ENCODE measurements at places on chromosomes 2 and 18. TPM values are rescaled to one million over a fixed set of nuclear protein-coding genes. Genes with fewer than 3 reads are reported as not detected.

DNA sequence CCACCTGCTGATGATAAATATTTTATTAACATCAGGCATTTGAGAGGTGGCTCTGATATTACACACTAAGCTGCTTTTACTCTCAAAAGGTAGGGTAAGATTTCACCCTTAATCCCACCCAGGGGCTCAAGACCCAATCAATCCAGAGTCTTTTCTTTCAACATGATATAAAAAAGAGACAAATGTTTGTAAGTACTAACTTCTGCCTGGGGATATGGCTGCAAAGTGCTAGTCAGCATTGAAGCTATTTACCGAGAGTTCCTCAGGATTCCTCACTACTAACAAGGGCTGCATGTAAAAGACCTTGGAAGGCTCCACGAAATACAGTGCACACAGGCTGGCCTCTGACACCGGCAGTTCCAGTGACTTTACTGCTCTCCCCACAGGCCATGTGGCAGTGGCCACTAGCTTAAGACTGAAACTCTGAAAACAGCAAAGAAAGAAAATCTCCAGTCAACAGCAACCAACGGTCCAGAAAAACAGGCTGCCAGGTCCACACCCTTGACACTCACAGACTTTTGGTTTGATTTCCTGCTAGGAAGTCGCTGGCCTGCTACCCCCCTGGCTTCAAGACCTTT lies 11.2 kb downstream of the MREG start:
- DNase-seq = no peak
- no peak overlapping the region for H3K4me3 ChIP-seq
- peaks cover 7% of the 10 kb centered on the region for H3K36me3 ChIP-seq
- peaks cover 36% of the 10 kb centered on the region for H3K4me1 ChIP-seq

- H3K4me3 ChIP-seq = no peak overlapping the region
- no peak overlapping the region for H3K27ac ChIP-seq
- peaks cover 3% of the 10 kb centered on the region for H3K36me3 ChIP-seq
- no peak for DNase-seq
- H3K4me1 ChIP-seq = no peaks in the 10 kb centered on the region
- H3K27me3 ChIP-seq = peaks cover 27% of the 10 kb centered on the region
Observed at GRCh38 chr18:51398104-51398503, 200.6 kb upstream of the MEX3C start.

Gene GCG
- total RNA-seq = not detected

Gene NEMP2
- total RNA-seq = 12.7 TPM

Gene KCNE4
- total RNA-seq = not detected

Gene SNED1
- 42.0 TPM for total RNA-seq

Gene LHCGR
- total RNA-seq = not detected

Gene RNPEPL1
- total RNA-seq = 130 TPM

Gene WDR12
- total RNA-seq = 13.4 TPM

DNA sequence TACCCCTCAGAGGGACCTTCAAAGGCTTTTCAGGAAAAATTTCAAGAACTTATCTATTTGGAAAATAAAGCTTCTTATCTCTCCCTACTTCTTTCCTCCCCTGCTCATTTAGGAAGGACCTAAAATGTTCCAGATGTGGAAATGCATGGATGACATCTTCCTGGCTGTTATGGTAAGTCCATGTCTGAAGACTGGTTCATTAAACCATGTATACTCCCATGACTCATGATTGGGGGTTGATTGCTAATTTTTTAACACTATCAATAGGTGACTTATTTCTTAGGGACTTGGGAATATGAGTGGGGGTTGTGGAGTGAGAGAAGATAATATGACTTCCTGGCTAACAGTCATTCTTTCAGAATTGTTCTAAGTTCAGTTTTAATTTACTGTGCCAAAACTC lies 104.0 kb upstream of the PARD3B start:
- no peak overlapping the region for H3K27ac ChIP-seq
- H3K36me3 ChIP-seq = no peaks in the 10 kb centered on the region
- no peaks in the 10 kb centered on the region for H3K4me1 ChIP-seq

DNA sequence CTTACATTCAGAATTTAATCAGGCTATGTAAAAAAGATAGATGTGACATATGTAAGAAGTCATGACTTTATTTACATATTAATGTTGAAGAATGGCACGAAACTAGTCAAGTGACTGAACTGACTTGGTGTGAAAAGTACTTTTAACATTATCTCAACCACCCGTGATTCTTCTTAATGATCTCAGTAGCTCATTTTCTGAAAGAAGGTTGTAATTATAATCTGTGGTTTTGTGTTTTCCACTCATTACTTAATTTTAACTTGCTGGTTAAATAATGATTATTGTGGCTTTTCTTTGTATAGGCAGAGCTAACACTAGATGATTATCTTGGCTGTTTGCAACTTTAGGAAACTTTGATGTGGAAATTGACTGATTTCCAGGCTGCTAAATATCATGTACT lies 18.5 kb downstream of the KCNJ13 start:
- peaks cover 2% of the 10 kb centered on the region for H3K36me3 ChIP-seq
- no peaks in the 10 kb centered on the region for H3K27me3 ChIP-seq
- H3K27ac ChIP-seq = peak overlapping the region; percentile 89
- H3K4me3 ChIP-seq = no peak overlapping the region
- no peak for DNase-seq

DNA sequence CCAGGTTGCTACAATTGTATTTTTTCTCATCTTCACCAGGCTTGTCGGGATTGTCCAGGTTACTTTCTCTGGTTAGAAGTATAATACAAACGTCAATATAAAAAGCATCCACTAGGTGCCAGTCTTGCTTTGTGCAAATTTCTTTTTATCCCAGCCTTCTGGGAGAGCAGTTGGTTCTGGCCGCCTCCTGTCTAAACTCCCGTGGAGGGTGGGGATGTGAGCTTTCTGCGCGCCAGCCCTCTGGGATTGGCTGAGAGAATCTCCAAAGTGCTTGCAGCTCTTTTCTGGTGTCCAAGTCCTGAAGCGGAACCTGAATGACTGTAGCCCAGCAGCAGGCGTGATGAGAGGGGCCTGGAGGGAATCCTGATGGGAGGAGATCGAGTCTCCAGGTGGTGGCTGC lies 22.4 kb upstream of the TOGARAM2 start:
- no peaks in the 10 kb centered on the region for H3K36me3 ChIP-seq
- H3K27me3 ChIP-seq = no peaks in the 10 kb centered on the region
- H3K27ac ChIP-seq = no peak overlapping the region
- H3K4me3 ChIP-seq = no peak overlapping the region
- no peak for DNase-seq

- H3K27me3 ChIP-seq = no peaks in the 10 kb centered on the region
- no peak overlapping the region for H3K27ac ChIP-seq
Observed at GRCh38 chr2:7108792-7109532, 191.8 kb downstream of the RNF144A start.

GRCh38 chr2:20365249-20365817 lies 14.7 kb upstream of the PUM2 start:
- H3K27ac ChIP-seq = peak overlapping the region; percentile 4
- H3K4me3 ChIP-seq = peak overlapping the region; percentile 19
- DNase-seq = no peak
- H3K36me3 ChIP-seq = peaks cover 3% of the 10 kb centered on the region
- peaks cover 15% of the 10 kb centered on the region for H3K27me3 ChIP-seq

DNA sequence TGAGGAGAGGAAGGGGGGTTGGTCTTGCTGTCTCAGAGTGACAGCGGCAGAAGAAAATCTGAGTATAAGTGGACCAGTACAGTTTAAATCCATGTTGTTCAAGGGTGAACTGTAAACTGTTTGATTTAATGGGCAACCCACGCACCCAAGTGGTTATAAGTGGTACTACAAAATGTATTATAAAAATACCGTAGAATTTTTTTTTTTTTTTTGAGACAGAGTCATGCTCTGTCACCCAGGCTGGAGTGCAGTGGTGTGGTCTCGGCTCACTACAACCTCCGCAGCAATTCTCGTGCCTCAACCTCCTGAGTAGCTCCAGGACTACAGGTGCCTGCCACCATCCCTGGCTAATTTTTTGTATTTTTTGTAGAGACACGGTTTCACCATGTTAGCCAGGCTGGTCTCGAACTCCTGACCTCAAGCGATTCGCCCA lies 2.1 kb upstream of the CHCHD5 start:
- no peaks in the 10 kb centered on the region for H3K27me3 ChIP-seq
- no peak overlapping the region for H3K27ac ChIP-seq

DNA sequence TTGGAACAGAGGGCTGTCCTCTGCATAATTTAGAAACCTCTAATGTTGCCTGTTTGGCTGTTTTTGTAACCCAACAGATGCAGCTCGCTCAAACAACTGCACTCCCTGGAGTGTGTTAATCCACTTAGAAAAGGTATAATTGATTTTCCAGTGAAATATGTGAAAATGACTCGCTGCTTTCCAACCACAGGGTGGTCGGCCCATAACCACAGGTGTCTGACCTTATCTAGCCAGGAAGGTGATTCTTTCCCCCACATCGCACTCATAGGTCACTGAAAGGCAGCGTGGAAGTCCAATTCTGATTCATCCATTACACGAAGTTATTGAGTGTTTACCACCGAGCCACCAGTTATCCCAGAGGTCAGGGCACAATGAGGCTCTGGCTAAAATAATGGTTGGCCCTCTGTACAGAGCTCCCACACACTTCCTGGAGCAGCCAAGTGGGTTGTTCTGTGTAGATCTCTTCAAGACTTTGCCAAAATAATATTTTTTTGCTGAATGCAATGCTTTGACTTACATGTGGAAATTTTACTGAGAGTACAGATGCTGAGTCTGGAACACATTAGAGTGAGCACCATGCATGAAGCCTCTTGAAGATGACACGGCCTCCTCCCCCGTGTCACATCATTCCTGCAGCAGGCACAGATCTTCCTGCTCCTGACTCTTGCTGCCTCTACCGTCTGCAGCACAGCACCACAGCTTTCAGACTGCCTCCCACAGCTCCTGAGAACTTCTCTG lies 396.2 kb downstream of the ZNF516 start:
- no peak overlapping the region for H3K27ac ChIP-seq
- DNase-seq = no peak
- peaks cover 16% of the 10 kb centered on the region for H3K27me3 ChIP-seq
- H3K4me3 ChIP-seq = no peak overlapping the region
- no peaks in the 10 kb centered on the region for H3K36me3 ChIP-seq
- H3K4me1 ChIP-seq = no peaks in the 10 kb centered on the region

Gene MC5R
- total RNA-seq = not detected

- no peak for DNase-seq
- peaks cover 12% of the 10 kb centered on the region for H3K27me3 ChIP-seq
- H3K4me3 ChIP-seq = no peak overlapping the region
- H3K27ac ChIP-seq = no peak overlapping the region
- H3K36me3 ChIP-seq = no peaks in the 10 kb centered on the region
- H3K4me1 ChIP-seq = no peaks in the 10 kb centered on the region
Observed at GRCh38 chr18:31490833-31491232, 7.1 kb upstream of the DSG2 start.

GRCh38 chr2:23541503-23542229 lies 156.7 kb downstream of the KLHL29 start:
- H3K4me1 ChIP-seq = peaks cover 7% of the 10 kb centered on the region
- H3K27me3 ChIP-seq = peaks cover 23% of the 10 kb centered on the region
- H3K4me3 ChIP-seq = no peak overlapping the region
- no peak overlapping the region for H3K27ac ChIP-seq

DNA sequence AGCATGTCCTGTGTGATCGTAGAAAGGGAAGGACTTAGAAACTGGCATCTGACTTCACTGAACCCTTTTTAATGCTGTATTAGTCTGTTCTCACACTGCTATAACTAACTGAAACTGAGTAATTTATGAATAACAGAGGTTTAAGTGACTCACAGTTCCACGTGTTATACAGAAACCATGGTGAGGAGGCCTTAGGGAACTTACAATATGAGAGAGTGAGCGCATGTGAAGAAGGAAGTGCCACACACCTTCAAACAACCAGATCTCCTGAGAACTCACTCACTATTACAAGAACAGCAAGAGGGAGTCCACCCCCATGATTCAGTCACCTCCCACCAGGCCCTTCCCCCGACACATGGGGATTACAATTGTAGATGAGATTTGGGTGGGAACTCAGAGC lies 811.3 kb downstream of the CPS1 start:
- H3K4me3 ChIP-seq = no peak overlapping the region
- no peaks in the 10 kb centered on the region for H3K36me3 ChIP-seq
- no peak overlapping the region for H3K27ac ChIP-seq
- no peaks in the 10 kb centered on the region for H3K4me1 ChIP-seq
- no peak for DNase-seq
- no peaks in the 10 kb centered on the region for H3K27me3 ChIP-seq

GRCh38 chr2:101119431-101119830 lies 31.8 kb downstream of the TBC1D8 start:
- no peak overlapping the region for H3K27ac ChIP-seq
- H3K4me3 ChIP-seq = no peak overlapping the region
- H3K36me3 ChIP-seq = no peaks in the 10 kb centered on the region
- peaks cover 3% of the 10 kb centered on the region for H3K4me1 ChIP-seq

Gene MAPRE3
- total RNA-seq = 5.8 TPM

DNA sequence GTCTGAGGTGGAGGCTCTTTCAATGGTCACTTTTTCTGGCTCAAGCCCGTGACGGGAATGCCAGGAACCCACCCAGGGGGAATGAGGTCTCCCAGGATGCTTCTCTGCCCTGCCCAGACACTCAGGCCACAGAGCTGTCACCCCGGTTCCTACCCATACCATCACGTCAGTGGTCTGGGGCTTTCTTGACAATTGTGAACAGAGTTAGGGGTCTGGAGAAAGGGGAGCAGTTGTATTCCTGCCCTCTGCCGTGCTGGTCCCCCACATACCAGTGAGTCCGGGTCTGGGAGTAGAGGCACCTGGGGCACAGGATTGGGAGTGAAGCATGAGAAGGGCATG lies 97.2 kb downstream of the B3GNT2 start:
- no peak for DNase-seq
- peaks cover 14% of the 10 kb centered on the region for H3K27me3 ChIP-seq
- no peak overlapping the region for H3K27ac ChIP-seq
- H3K4me1 ChIP-seq = no peaks in the 10 kb centered on the region

DNA sequence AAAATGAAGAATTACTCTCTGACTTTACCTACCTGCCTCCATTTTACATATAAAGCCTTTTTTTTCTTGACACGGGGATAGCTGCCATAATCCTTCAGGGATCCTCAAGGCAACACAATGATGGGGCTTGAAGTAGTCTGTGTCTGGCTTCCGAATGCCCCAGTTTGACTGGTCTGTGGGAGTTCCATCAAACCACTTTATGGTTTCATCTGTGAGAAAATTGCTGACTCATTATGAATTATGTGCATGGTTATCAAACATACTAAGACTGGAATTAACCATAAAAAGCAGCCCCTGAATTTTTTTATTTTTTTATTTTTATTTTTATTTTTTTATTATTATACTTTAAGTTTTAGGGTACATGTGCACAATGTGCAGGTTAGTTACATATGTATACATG lies 117.5 kb downstream of the PLA2R1 start:
- H3K27me3 ChIP-seq = peaks cover 19% of the 10 kb centered on the region
- DNase-seq = no peak
- no peak overlapping the region for H3K4me3 ChIP-seq
- H3K27ac ChIP-seq = no peak overlapping the region
- no peaks in the 10 kb centered on the region for H3K36me3 ChIP-seq
- H3K4me1 ChIP-seq = no peaks in the 10 kb centered on the region

- DNase-seq = no peak
- H3K27me3 ChIP-seq = no peaks in the 10 kb centered on the region
- H3K4me1 ChIP-seq = peaks cover 16% of the 10 kb centered on the region
- peak overlapping the region; percentile 87 for H3K27ac ChIP-seq
- H3K4me3 ChIP-seq = no peak overlapping the region
- H3K36me3 ChIP-seq = peaks cover 2% of the 10 kb centered on the region
Observed at GRCh38 chr2:30466216-30466615, 19.2 kb downstream of the LCLAT1 start.

GRCh38 chr2:172339371-172340010 lies 87.9 kb upstream of the ITGA6 start:
- no peaks in the 10 kb centered on the region for H3K36me3 ChIP-seq
- DNase-seq = no peak
- peaks cover 4% of the 10 kb centered on the region for H3K27me3 ChIP-seq
- H3K27ac ChIP-seq = peak overlapping the region; percentile 86

Data from T-helper 17 cell (primary cell).